A549 treated with Mapracorat at 1 μM for 4 hours (cell line): ENCODE measurements at places on chromosomes 2 and 18. TPM values are rescaled to one million over a fixed set of nuclear protein-coding genes. Genes with fewer than 3 reads are reported as not detected.

The PTPN18 gene
- 26.2 to 31.3 TPM (median 29.4 TPM) in 5 replicates for total RNA-seq

The KCNJ13 gene
- total RNA-seq, result not detected in 5 replicates

The REG1A gene
- not detected in 5 replicates for total RNA-seq

The SLC40A1 gene
- 1.8 to 2.1 TPM (median 2.0 TPM) in 5 replicates for total RNA-seq

The COPS9 gene
- 233 to 304 TPM (median 295 TPM) in 5 replicates for total RNA-seq

The DSG1 gene
- not detected in 5 replicates for total RNA-seq

The LANCL1 gene
- 17.1 to 31.5 TPM (median 26.5 TPM) in 5 replicates for total RNA-seq

The POTEI gene
- not detected in 5 replicates for total RNA-seq

The DSG2 gene
- total RNA-seq, result 44.3 to 68.1 TPM (median 62.4 TPM) in 5 replicates

The NOL4 gene
- not detected in 5 replicates for total RNA-seq

The MYOM1 gene
- 0.08 to 0.59 TPM (median 0.30 TPM) in 5 replicates for total RNA-seq

The EVX2 gene
- not detected in 5 replicates for total RNA-seq

The NBAS gene
- 14.4 to 15.6 TPM (median 14.6 TPM) in 5 replicates for total RNA-seq

The B4GALT6 gene
- total RNA-seq, result 4.4 to 6.6 TPM (median 5.7 TPM) in 5 replicates

The NUP35 gene
- total RNA-seq, result 30.1 to 37.4 TPM (median 31.3 TPM) in 5 replicates

The YES1 gene
- 17.2 to 24.3 TPM (median 23.5 TPM) in 5 replicates for total RNA-seq

The LYG2 gene
- total RNA-seq, result not detected in 5 replicates

The ATP6V1B1 gene
- total RNA-seq, result 2.0 to 2.7 TPM (median 2.2 TPM) in 5 replicates

The FECH gene
- total RNA-seq, result 36.6 to 45.1 TPM (median 37.7 TPM) in 5 replicates

The SFT2D3 gene
- total RNA-seq, result 4.4 to 7.1 TPM (median 5.9 TPM) in 5 replicates

The KCNG2 gene
- total RNA-seq, result not detected in 5 replicates

The FOXD4L1 gene
- total RNA-seq, result 0.16 to 0.63 TPM (median 0.31 TPM) in 5 replicates

The SLC38A11 gene
- not detected in 5 replicates for total RNA-seq

The PEX13 gene
- 11.9 to 15.7 TPM (median 15.3 TPM) in 5 replicates for total RNA-seq

The MAT2A gene
- total RNA-seq, result 536 to 569 TPM (median 559 TPM) in 5 replicates

The INHA gene
- 0.08 to 0.65 TPM (median 0.39 TPM) in 5 replicates for total RNA-seq

The CHRND gene
- not detected in 5 replicates for total RNA-seq

The USP40 gene
- 20.9 to 28.6 TPM (median 25.2 TPM) in 5 replicates for total RNA-seq

The TMEM247 gene
- total RNA-seq, result not detected in 5 replicates

The ASB18 gene
- not detected in 5 replicates for total RNA-seq

The KYNU gene
- 238 to 285 TPM (median 251 TPM) in 5 replicates for total RNA-seq

The MAP3K19 gene
- total RNA-seq, result not detected in 5 replicates
